ENCODE measurements at places on chromosomes 12 and 14.

DNA sequence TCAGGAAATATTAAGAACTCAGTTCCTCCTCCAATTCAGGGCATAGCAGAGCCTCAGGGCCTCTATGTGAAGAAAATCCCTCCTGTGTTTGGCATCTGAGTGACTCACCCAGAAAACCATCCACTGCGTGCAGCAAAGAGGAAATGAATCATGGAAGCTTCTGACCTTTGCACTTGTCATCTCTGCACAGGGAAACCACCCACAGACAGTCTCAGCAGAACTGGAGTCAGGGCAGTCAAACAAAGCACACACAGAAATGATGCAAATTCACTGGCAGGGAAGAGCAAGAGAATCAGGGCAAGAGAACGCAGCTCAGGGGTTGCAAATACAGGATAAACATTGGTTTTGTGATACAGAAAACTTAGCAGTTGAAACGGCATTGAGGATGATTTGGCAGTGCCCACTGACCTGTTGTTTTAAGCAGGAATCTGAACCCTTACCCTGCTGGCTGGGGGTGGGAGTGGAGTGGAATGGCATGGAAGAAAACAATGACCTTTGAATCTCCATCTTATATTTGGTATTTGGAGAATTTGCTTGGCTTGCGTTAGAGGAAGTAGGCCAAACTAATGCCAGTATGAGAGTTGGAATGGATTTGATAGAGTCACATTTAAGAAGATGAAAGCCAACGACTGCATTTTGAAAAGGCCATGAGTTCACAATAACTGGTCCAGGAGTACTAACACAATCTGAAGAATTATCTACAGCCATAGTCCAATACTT, 53.5 kb downstream of the PHLDA1 start:
- peak; percentile 96 for DNase-seq

- no peak for DNase-seq
Measured at GRCh38 chr12:89244536-89244935, 107.8 kb downstream of the DUSP6 start.

DNA sequence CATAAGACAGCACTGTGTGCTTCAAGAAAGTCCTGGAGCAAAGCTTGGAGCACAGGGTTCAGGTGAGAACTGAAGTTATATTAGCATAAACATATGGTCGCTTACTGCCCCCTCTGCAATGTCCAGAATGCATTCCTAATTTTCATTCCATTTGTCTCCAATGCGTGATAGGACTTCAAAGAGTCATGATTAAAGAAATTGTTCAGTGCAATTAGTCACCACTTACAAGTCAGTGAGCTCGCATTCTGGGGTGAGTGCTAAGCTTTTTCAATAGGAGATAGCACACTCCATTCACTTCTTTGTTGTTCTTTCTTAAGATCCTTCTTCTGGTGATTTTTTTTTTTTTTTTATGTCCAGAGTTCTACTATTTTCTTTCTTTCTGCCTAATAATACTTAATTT, 398.4 kb downstream of the SYT1 start:
- no peak for DNase-seq

GRCh38 chr12:43318021-43318420, 234.0 kb downstream of the ADAMTS20 start:
- DNase-seq: peak; percentile 26

DNA sequence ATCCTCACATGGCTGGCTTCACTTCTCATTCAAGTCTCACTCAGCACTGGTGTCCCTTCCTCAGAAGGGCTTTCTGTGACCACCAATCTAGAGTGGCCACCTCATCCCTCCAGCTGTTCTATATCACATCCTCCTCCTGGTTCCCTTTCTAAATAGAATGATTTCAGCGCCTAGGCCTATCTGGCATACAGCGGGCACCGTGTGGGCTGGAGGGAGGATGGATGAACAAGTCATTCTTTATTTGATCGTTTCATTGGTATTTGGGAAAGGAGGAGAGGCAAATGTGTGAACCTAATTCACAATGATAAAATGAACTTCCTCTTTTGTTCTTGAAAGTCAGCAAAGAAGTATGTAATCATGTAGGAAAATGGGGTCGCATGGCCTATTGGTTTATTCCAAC, 394.2 kb downstream of the DPF3 start:
- no peak for DNase-seq

DNA sequence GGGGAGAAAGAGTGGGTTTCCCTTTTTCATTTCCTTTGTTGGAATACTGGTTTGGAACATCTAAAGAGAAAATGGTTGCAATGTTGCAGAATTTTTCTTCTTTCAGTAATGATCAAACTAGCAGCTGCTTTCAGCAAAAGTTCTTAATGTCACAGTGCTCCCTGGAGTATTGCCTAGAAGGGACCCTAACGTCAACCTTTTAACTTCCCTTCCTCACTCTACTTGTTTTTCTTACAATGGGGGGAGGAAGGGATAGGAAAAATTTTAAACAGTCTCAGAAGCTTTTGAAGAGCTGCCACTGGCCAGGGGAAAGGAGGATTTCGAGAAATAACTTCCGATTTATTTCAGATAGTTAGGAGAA, 521.8 kb downstream of the MED13L start:
- DNase-seq: no peak

DNA sequence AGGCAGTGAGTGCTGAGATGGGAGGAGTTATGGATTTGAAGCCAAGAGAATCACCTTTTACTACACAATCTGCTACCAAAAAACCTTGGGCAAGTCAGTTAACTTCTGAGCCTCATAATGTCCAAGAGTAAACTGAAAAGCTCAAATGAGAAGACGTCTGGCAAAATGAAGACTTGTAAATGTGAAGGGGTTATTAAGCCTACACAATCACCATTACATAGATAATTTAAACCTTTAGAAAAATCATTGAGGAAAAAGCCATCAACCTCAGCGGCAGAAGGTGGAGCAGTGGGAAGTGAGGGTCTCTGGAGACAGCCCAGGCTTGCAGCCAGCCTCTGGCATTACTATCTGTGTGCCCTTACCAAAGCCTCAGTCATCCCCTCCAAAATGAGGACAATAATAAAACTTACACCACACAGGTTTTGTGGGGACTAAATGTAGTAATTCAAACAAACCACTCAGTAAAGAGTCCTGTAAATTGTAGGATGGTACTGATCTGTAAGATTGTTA, 50.5 kb upstream of the CCDC175 start:
- DNase-seq: no peak

- no peak for DNase-seq
Measured at GRCh38 chr12:65334521-65334920, 56.0 kb downstream of the MSRB3 start.

DNA sequence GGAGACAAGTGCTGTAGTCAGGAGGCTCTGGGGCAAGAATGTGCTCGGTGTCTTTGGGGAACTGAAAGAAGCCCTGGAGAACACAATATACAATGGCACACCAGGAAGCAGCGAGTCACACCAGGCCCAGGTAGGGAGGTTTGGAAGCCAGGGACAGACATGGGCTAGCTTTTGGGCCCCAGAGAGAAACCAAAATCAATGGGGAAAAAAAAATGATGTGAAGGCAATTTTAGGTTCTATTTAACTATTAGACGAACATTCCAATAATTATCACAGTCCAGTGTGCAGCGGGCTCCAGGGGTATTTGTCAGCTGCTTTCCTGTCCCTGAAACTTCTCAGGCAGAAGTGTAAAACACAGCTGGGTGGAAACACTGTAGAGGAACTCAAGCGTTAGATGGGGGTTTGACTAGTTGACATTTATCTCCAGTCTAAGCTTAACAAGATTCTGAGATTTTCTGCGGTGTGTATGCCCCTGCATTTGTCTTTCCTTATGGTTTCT, 21.8 kb upstream of the EGLN3 start:
- no peak for DNase-seq

- DNase-seq: peak; percentile 79
Measured at GRCh38 chr12:124567673-124568373, 411 bp upstream of the NCOR2 start.

- no peak for DNase-seq
Measured at GRCh38 chr12:25056486-25057130, 107.7 kb upstream of the BCAT1 start.

DNA sequence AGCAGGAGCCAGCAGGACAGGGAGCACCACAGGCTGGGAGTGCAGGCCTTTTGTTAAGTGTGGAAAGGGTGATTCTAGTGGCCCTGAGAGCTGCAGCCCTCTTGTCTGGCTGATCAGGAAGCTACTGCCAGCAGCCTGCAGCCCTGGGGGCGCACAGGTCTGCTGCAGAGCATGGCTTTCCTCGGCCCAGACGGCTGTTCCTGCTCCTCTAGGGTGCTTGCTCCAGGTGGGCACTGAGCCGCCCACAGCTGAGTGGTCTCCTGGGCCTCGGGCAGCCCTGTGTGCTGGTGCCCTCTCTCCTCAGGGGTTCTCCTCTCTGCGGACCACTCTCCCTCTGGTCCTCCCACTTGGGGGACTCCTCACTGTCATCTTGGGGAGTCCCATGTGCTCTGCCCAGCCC, 18.9 kb downstream of the CCDC88C start:
- no peak for DNase-seq

DNA sequence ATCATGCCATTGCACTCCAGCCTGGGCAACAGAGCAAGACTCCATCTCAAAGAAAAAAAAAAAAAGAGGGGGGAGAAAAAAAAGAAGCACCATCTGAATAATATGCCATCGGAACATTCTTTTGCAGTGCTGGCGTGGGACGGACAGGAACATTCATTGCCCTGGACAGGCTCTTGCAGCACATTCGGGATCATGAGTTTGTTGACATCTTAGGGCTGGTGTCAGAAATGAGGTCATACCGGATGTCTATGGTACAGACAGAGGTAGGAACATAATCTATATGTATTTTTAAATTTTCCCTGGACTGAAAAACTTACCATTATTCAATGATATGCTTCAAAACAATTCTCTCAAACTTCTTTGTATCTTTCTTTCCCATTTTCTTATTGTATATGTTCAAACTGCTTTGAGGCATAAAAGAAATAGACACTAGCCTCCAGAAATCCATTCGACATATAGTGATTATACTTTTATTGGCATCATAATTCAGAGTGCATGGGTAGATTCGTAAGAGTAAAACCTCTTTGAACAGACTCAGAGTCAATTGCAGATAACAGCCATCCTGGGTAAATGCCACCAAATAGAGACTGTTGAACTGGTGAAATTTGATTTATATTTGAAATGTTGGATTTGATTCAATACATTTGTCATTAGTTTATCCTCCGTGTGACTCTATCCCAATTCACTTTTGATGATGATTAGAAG, 199.7 kb downstream of the EPS8 start:
- no peak for DNase-seq

DNA sequence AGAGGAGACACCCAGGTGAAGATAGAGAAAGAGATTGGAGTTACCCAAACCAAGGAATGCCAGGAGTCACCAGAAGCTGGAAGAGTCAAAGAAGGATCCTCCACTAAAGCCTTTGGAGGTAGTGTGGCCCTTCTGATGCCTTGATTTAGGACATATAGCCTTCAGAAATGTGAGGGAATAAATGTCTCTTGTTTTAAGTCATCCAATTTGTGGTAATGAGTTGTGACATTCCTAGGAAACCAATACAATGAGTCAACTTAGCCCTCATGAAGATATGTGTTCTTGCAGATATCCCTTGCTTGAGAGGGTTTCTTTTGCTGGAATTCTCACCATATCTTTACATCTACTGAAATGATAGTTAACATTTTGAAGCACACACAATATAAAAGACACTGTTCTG, 58.8 kb downstream of the CCER1 start:
- no peak for DNase-seq

GRCh38 chr12:27615331-27615891, 80.8 kb upstream of the REP15 start:
- no peak for DNase-seq

GRCh38 chr14:102819176-102819628, 42.0 kb downstream of the TRAF3 start:
- no peak for DNase-seq

GRCh38 chr14:20179218-20179617, 11.5 kb upstream of the OR11G2 start:
- peak; percentile 78 for DNase-seq

DNA sequence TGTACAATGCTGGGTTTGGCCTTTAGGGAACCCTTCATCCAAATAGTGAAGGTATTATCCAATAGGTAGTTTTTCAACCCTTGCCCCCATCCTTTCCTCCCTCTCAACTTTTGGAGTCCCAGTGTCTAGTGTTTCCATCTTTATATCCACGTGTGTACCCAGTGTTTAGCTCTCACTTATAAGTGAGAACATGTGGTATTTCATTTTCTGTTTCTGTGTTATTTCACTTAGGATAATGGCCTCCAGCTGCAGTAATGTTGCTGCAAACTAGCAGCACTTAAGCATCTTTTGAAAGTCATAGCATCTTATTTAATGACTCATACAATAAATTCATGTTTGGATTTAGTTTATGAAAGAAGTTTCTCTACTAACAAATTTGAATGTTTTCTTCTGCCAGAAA, 442.5 kb downstream of the NELL2 start:
- no peak for DNase-seq

- no peak for DNase-seq
Measured at GRCh38 chr14:59265808-59266207, 77.3 kb downstream of the DAAM1 start.

GRCh38 chr14:57671021-57671420, 177.4 kb upstream of the CCDC198 start:
- DNase-seq: no peak

DNA sequence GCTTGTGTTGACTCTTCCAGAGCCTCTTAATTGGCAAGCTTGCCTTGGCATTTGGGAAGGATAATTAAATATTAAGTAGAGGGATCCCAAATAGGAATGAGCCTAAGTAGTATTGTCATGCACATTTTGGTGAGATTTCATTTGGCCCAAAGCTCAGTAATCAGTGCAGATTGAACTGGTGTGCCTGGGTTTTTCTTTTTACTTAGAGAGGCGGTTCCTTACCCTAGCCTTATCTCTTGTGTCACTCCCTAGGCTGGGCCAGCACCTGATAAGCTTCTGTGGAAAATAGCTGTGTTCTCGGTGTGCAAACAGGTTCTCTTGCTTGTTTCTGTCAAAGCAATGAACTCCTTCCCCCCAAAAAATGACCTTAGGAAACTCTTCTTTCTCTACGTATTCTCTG, 9.3 kb upstream of the B4GALNT3 start:
- DNase-seq: no peak

DNA sequence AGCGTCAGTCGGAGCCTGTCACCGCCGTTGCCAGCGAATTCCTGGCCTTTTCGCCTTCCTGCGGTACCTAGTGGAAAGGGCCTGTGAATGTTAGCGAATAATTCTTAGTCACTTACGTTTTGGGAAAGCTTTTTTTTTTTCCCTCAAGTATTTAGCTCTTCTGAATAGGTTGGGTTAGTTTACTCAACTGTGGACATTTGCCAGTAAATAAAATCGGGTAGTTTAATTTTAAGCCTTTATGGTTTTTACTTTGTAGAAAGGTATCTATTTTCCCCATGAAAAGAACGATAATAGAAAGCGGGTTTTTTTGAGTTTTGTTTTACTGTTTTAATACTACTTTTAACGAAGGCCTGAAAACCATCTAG, 1.7 kb downstream of the YY1 start:
- no peak for DNase-seq

GRCh38 chr14:87430810-87431209, 562.2 kb downstream of the GALC start:
- DNase-seq: no peak

- no peak for DNase-seq
Measured at GRCh38 chr12:48084841-48085460, 20.9 kb downstream of the SENP1 start.

DNA sequence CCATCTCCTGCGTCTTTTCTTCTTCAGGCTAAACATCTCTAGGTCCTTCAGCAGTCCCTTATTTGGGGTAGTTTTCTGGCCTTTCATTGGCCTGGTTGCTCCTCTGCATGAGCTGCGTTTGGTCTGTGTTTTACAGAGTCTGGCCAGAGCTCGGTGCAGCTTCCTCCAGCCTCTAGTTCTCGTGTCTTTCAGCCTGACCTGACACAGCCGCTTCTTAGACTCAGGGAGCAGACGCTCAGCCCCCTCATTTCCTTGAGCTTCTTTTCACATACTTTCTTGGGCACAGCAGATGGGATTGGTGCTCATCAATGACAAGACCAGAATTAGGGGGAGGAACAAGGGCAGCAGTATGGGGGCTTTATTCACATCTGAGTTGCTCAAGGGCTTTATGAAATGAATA, 13.6 kb upstream of the GSG1 start:
- no peak for DNase-seq

All from HL-60 (cell line).